ENCODE measurements at places on chromosomes 1 and 21.

- DNase-seq: no peak
Measured at GRCh38 chr1:53862507-53862906, 24.4 kb upstream of the NDC1 start.

- DNase-seq: peak; percentile 1
Measured at GRCh38 chr1:93395195-93395594, 49.5 kb downstream of the DR1 start.

DNA sequence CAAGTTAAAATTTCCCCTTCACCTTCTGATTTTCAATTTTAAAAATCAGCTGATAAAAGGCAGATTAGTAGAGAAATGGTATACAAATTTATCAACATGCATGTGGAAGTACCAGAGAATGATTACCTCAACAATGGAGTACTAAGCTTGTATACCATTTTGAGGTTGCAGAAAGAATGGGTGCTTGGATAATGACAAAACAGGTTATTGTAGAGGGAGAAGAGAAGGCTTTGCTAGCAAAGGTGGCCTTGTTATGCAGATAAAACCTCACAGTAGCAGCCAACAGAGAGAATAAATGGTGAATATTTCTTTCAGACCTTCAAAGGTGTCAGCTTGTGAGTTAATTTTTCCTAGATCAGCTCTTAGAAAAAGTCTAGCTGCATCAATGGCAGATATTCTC lies 1174.9 kb upstream of the ADGRL4 start:
- DNase-seq: no peak

DNA sequence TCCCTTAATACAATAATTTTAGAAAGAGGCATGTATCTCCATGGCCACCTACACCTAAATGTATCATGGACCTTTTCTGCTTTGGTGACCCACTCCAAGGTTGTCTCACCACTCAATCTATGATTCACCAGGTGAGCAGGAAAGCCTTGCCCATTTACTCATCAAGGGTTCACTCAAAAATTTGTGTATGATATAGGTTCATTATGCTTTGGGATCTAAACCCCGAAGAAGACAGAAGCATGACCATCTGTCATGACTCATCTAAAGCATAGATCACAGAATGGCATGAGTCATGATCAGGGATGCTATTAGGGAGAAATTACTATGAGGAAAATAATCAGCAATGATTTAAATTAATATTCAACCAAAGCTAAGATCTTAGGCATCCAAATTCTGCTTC lies 38.5 kb downstream of the PYHIN1 start:
- DNase-seq: no peak

DNA sequence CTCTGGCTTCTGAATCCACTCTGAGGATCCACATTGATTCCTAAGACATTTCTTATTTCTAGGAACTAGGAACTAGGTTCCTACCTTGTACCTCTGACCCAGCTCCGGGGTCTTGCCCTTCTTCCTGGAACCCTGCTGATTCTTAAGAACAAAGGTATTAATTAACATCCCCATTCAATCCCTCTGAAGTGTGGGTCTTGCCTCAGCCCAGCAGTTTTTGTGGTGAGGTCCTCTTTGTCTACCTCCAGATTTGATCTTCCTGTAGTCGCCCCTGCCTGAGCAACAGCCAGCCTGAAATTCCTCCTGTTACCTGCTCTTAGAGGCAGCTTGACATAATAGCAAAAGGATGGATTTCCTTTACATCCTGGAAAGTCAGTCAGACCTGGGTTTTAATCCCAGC lies 46.7 kb upstream of the CAMK1G start:
- DNase-seq: no peak

GRCh38 chr21:28333578-28334075 lies 659.0 kb downstream of the LTN1 start:
- no peak for DNase-seq

DNA sequence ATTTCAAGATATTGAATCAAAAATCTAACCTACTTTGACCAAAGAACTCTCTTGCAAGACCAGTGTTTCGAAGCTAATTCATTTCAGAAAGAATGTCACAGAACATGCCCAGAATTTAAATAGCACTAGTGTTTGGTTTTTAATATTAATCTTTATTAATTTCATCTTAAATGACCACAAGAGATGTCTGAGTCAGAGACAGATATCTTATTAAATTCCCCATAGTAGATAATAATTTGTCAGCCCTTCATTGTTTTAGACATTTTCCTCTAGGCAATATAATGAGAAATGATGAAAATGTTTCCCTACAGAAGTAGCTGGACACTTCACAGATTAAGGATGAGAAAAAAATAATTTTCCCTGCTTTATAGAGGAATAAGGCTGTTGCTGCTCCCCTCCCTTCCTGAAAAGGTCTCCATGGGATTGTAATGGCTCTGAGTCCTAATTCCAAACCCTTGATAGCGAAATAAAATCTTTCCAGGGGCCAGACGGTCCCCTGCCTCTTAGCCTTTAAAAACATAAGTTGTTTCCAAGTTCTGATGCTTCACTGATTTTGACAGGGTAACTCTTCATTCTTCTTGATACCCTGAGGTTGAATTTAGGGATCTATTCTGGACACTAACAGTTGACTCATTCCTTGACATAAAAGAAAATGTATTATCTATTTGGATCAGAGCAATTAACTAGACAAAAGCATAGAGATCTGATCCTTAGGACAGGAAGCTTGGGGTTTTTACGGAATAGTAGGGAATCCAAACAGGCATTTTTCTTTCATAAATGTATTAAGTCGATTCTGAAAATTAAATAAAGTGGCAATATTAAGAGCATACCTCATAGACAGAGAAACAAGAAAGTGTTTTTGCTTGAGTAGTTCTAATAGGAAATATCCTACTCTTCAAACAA lies 820.8 kb downstream of the BRINP3 start:
- no peak for DNase-seq

DNA sequence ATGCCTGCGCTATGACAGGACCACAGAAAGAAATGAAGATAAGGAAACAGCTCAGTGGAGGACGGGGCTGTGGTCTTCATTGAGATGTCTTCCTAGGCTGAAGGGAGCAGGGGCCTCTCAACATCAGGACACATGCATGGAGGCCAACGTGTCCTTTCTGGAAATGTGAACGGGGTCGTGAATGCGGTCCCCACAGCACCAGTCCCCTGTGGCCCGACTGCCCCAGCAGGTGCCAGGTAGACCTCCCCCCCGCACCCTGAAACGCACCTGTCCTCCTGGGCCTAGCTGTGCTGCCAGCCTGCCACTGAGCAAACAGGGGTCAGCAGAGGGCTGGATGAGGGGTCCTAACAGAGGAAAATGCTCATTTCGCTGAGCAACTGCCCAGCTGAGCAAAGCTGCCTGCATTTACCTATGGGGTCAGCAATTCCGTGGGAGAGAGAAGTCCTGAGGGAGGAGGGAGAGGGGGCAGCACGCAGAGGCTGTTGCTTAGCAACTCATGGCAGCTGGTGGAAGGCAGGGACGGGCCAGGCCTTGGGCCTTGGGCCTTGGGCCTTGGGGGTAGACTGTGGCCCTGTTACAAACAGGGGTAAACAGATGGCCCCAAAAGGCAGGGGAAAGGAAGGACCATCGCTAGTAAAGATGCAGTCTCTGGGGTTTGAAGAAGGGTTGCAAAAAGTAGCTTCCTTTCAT lies 77.4 kb downstream of the NPHP4 start:
- DNase-seq: no peak

DNA sequence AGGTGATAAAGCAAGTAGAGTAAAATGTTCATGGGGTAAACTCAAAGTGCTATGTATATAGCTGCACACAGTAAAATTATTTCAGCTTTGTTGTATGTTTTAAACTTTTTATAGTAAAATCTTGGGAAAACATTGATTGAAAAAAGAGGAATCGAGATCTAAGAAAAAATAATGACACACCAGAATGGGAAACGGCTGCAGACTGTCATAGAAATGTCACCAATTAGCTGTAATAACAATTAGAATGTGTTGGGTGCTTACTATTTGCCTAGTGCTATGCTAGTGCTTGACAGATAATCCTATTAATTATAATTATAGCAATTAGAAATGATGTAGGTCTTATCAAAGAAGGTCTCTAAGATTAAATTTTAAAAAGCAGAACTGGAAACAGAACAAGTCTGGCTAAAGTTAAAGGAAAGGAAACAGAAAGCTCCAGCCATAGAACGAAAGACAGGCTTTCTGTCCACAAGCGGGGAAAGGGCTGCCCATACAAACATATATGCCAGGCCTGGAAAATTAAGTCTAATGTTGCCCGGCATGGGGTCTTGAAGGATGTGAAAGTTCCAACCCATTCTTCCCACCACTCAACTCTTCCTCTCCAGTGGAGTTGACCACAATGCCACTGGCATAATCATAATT lies 5.0 kb downstream of the PCNX2 start:
- no peak for DNase-seq

Measured in trophoblast cell (in vitro differentiated cells and primary cell).